ENCODE measurements at places on chromosomes 1 and 21.

GRCh38 chr1:245583081-245583480 is 428.3 kb downstream of the KIF26B start:
- DNase-seq = no peak

- DNase-seq = no peak
These were observed 19.1 kb downstream of the DIP2A start for GRCh38 chr21:46477765-46478164.

GRCh38 chr1:161997152-161997551 is 26.5 kb downstream of the OLFML2B start:
- DNase-seq = no peak

DNA sequence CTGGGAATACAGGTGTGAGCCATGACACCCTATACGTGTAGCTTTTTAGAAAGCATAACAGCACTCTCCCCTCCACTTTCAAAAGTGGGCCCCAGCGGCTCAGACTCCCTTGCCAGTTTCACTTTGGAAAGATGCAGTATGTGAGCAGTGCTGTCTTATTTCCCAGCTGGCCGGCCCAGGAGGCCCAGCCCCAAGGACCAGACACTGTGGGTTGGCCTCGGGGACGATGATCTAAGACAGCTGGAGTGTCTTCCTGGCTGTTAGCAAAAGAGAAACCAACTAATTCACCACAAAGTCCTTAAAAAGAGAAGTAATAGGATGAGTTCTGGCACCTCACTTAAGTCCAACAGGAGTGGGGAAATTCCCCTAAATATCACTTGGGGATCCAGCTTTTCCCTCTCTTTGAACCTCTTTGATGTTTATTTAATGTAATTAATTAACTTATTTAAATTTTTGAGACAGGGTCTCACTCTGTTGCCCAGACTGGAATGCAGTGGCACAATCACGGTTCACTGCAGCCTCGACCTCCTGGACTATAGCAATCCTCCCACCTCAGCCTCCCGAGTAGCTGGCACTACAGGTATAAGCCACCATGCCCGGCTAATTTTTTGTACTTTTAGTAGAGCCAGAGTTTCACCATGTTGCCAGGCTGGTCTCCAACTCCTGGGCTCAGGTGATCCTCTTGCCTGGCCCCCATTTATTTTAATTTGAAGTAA is 17.6 kb upstream of the CLIC4 start:
- no peak for DNase-seq

GRCh38 chr1:230306169-230306568 is 120.0 kb downstream of the PGBD5 start:
- no peak for DNase-seq

GRCh38 chr1:168560370-168560769 is 16.0 kb upstream of the XCL1 start:
- DNase-seq = no peak

- no peak for DNase-seq
These were observed 87.5 kb upstream of the RUNX3 start for GRCh38 chr1:25017436-25018109.

- peak; percentile 67 for DNase-seq
These were observed 166.2 kb downstream of the TOMM20 start for GRCh38 chr1:234962340-234962989.

DNA sequence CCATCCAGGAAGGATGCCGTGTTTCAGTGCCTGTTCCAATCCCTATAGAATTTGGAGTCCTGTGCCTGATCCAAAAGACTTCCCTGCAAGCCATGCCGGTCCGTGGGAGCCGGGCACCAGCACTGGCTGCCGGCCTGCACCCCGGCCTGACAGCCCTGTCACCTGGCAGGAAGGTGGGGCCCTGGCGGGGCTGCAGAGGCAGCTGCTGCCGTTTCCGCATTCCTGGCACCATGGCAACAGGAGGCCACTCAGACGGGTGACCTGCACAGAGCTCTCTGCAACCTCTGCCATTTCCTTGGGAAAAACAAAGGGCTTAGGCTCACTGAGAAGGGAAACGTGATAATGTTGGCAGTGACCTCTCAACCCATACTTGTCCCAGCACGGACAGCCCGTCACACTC is 63.2 kb upstream of the TMEM51 start:
- no peak for DNase-seq

GRCh38 chr1:64052777-64053176 is 150.6 kb upstream of the UBE2U start:
- no peak for DNase-seq

DNA sequence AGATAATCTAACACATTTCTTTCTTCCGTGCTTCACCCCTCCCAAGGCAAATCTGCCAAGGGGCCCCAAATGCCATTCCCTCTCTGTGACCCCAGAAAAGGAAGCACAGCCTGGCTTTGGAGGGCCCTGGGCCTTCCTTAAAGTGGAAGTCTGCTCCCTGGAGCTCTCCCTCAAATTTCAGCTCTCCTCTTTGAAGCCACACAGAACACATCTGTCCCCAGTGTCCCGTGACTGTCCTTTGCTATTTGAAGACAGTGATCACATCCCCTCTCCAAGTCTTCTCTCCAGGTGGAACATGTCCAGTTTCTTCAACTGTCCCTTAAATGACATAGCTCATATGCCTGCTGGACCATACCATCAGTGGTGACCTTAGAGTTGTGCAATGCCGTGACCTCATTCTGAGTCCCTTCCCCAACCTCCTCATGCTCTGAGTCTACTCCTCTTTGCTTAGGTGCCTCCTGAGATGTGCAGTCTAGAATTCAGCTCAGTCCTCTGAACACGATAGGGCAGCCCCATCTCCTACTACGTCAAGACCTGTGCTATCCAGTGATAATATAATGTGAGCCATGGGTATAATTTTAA is 18.4 kb upstream of the FOXO6 start:
- DNase-seq = no peak

- DNase-seq = no peak
These were observed 4.1 kb upstream of the GABRD start for GRCh38 chr1:2014741-2015735.

DNA sequence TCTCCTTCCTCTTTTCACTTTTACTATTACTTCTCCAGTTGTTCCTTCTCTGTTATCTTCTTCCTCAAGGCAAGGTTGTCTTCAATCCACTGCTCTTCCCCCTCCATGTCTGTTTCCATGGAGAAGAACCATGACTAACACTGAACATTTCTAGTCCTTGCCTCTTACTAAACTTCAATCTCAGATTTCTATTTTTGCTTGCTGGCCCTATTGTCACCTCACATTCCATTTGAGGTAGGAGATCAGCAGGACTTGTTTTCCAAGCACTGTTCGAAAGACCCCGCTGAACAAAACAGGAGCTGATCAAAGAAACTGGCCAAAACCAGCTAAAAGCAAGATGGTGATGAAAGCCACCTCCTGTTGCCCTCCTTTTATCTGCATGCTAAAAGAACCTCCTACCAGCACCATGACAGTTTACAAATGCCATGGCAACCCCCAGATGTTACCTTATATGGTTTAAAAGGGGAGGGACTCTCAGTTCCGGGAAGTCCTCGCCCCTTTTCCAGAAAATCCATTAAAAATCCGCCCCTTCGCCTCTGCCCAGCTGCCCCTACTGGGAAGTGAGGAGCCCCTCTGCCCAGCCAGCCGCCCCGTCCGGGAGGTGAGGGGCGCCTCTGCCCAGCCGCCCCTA is 22.6 kb downstream of the GON4L start:
- DNase-seq = no peak

DNA sequence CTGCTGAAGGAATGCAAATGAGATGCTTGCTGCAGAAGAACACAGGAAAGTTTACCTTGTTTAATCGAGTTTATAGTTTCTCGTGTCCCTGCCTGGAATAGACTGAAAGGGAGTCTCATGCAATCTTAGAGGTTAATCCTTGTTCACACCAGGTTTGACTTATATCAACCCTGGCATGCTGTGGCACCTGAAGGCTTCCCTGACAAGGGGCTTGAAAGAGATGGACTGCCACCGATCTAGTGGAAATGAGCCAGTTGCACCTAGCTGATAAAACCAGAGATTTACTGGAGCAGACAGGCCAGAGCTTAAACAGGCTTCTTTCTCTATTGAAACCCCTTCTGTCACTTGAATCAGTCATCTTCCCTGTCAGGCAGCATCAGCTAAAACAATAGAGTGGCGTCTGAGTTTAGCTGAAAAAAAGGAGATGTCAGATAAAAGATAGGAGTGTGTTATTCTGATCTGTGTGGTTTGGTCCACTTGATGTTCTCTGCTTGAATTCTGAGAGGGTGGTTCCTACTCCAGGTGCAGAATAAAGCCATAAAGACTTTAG is 349.7 kb downstream of the RWDD3 start:
- DNase-seq = no peak

GRCh38 chr1:95236784-95237575 is 3.0 kb downstream of the RWDD3 start:
- no peak for DNase-seq

DNA sequence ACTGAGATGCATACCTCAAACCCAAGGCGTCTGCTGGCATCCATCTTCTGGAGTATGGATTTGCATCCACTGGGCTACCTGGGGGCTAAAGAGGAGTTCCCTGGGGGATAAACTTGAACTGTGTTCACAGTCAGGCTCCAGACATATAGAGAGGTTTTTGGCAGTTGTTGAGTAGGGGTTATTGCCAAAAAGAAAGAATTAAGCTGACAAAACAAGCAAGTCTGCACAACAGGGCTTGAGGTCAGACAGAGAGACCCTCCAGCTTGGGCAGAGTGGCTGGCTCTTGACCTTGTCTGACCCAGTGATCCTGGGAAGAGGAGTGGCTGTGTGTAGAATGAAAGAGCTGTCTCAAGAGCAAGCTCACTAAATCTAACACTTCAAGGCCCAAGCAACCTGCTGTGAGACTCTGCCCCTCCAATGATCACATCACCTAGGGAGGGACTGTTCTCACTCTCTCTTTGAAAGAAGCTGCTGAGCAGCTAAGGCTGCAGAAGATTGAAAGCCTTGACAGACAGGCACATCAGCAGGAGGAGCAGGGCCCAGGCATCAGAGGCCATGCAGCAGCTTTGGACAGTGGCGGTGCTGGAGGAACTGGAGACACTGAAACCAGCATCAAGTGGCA is 61.5 kb downstream of the SYT2 start:
- DNase-seq = no peak

DNA sequence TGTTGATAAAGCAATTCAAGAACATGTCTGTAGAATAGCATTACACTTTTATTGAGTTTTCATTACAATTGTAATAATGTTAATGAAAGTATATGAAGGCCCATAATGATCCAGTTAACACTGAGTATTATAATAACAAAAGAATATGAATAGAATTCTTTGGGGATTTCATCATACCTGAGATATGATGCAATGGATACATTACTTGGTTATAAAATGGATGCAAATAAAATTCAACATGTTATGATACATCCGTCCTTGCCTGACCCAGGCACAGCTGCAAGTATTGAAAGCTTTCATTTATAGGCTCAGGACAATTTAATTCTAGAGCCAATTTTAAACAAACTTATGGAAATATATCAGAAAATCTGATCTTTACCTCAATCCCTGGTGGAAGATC is 8.2 kb upstream of the KCNA3 start:
- no peak for DNase-seq

DNA sequence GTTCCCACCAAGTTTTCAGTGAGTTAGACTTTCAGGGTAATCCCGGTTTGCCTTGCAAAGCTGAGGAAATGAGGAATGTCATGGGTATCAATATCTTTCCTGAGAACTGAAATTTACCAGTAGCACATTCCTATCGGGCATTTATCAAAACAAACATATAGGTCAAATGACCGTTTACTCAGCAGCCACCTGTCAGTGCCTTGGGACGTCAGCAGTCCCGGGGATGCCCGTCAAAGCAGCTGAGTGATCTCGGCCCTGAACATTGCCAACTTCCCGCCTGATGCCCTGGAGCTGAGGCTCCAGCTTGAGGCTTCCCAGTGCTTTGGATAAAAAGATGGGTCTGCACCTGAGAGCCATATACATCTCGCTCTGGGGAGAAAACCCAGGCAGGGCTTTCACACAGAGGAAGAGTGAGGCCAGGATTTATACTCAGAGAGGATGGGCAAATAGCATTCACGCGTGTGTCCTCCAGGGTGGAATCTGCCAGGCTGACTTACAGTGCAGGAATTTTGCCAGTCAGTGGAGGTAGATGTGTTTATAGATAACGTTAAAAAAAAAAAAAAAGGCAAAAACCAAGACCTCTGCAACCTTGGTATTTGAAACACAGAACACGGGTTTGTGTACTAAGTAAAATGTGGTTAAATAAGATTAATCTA is 435.7 kb upstream of the VAMP3 start:
- no peak for DNase-seq

DNA sequence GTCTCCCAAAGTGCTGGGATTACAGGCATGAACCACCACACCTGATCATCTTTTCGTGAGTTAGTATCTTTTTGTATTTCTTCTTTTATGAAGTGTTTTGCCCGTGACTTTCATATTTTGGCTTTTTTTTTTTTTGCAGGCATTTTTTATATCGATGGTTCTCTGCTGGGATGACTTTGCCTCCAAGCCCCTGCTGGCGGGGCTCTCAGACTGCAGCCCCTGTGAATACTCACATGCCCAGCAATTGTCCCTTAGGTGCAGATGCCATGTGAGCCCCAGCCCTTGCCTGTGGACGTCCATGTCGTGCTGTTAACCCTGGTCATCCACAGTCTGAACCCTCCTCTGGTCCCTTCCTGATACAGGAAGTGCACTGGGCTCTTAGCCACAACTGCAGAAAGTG is 21.7 kb downstream of the CRYAA start:
- DNase-seq = no peak

DNA sequence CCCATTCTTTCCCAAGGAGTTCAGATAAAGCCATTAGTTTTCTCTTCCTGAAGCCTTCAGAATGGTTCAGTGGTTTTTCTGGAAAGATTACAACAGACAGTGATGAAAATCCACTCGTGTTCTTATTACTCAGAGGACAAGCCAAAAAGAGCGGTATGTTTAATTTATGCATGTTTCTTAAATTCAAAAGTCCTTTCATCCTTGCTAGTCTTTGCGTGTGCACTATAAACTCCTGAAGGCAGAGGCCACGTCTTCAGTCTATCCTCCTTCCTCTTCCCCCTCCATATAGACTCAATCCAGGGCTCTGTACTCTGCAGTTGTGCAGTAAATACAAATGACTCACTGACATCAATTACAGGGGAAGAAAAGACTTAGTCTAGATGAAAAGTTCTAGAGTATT is 409.2 kb upstream of the PLXNA2 start:
- DNase-seq = no peak

DNA sequence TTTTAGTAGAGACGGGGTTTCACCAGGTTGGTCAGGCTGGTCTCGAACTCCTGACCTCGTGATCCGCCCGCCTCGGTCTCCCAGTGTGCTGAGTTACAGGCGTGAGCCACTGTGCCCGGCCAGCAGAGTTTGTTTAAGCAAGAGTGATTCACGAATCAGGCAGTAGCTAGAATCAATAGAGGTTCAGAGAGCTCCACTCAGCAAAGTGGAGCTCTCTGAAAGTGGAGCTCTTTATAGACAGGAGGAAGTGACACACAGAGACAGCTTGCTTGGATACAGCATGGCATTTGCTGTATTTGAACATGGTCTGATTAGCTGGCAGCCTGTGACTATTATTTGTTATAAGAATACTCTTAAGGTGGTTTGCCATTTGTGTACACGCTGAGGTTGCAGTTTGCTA is 27.1 kb upstream of the CD34 start:
- no peak for DNase-seq

- DNase-seq = no peak
These were observed 110.5 kb downstream of the NGF start for GRCh38 chr1:115227346-115228082.
